Activated T-helper 17 cell treated with anti-CD3 and anti-CD28 coated beads, Interleukin-2, amount 50 U/mL, for 72 hours (primary cell): ENCODE measurements at places on chromosomes 5 and 9. TPM values are rescaled to one million over a fixed set of nuclear protein-coding genes. Genes with fewer than 3 reads are reported as not detected.

DND1 gene
- total RNA-seq: 3.0 TPM

UQCRQ gene
- total RNA-seq: 219 TPM

RGS7BP gene
- total RNA-seq: not detected

- ATAC-seq: no peak
Observed at GRCh38 chr5:82847562-82847961, 229.6 kb downstream of the TMEM167A start.

TMEM167A gene
- 83.7 TPM for total RNA-seq

FOXD4L5 gene
- 0.13 TPM for total RNA-seq

HMGCR gene
- total RNA-seq: 49.4 TPM

DNA sequence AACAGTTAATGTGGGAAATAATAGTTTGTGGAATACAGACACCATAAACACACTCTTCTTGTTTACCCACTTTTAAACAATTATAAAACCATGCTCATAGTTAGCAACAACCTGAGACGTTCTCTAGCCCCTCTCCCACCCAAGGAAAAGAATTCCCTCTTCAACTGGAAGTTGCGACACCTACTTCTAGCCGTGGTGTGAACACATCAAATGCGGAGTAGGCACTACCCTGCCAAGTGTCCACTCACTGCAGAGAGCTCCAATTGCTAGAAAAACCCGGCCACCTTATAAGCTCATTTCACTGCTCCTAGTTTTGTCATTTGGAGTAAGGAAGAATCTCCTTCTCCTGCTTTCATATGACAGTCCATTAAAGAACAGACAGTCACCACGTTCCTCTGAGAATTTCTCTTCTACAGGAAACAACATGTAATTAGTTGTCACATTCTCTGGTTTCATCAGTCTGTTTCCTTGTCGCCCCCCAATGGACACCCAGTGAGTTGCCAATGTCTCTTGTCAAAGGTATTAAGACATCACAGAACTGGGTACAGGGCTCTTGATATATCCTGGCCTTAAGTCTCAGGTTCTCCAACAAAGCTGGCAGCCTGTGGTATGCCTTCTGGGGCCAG lies 47.3 kb downstream of the PRLR start:
- ATAC-seq: peak; percentile 18

GRCh38 chr5:51060953-51061352 lies 322.3 kb upstream of the ISL1 start:
- ATAC-seq: no peak

GRCh38 chr5:39523821-39524220 lies 99.0 kb upstream of the DAB2 start:
- no peak for ATAC-seq

DNA sequence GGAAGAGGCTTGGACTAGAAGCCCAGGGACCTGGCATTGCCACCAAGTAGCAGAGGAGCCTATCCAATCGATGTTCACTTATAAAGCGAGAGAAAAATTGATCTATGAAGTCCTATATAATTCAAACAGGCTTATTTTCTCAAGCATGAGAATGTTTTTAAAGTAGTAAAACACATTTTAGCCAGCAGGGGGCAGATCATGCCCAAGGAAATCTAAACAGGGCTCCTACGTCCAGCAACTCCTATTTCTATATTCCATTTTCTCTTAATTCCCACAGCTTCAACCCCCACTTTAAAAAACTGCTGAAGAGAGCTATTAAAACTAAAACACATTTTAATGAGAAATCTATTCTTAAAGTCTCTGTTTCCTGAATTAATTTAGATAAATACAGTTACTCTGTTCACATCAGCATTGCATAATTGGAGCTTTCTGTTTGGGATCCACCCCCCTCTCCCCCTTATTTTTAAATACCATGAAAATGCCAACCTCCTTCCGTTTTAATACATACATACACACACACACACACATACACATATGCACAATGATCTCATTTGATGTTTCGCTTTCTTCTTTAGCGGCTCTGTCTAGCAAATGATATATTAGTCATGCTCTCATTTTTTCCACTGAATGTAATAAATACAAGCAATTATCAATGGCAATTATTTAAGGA lies 144.9 kb downstream of the MYO10 start:
- ATAC-seq: peak; percentile 38

MARVELD2 gene
- 0.37 TPM for total RNA-seq

DNA sequence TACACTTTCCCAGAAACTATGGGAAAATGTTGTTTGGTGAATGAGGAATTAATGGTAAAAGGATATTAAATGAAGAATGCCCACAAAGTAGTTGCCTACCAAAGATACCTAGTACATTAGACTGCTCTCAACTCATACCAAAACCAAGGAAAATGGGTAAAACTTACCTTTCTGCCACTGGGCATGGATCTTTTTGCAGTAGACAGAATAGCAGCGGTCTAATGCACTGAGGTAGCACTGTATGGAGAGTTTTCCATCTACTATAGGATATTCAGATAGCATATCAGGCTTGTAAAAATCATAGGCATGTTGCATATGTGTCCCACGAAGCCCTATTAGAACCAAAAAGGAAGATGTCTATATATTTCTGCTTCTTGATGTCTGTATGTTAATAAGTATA lies 16.4 kb downstream of the HMGCS1 start:
- ATAC-seq: no peak

CACFD1 gene
- 0.41 TPM for total RNA-seq

DNA sequence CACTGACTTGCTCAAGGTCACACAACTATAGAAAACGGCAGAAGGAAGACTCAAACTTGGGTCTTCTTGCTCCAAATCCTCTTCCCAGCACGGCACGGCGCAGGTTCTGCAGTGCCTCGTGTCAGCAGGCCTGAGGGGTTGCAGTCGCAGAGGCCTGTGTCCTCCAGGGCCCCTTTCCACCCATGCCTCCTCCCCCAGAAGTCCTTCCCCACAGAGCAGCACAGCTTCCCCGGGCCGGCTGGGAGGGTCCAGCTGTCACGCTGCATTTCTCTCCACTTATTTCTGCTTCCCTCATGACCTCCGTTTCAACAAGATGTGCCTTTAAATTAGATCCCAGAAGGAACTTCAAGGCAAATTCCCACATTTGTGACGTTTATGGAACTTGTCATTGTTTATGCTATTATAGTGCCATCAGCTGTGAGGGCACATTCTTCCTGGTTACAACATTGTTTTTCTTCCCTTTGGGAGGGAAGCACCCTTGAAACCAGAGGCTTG lies 148.4 kb downstream of the C5orf15 start:
- no peak for ATAC-seq

CD274 gene
- 35.2 TPM for total RNA-seq

ADAMTS6 gene
- 1.2 TPM for total RNA-seq

PCDHGA7 gene
- total RNA-seq: 0.06 TPM

GALT gene
- total RNA-seq: 66.7 TPM

KIF24 gene
- total RNA-seq: 4.9 TPM

- no peak for ATAC-seq
Observed at GRCh38 chr9:113298924-113299770, 4.0 kb downstream of the RNF183 start.

DNA sequence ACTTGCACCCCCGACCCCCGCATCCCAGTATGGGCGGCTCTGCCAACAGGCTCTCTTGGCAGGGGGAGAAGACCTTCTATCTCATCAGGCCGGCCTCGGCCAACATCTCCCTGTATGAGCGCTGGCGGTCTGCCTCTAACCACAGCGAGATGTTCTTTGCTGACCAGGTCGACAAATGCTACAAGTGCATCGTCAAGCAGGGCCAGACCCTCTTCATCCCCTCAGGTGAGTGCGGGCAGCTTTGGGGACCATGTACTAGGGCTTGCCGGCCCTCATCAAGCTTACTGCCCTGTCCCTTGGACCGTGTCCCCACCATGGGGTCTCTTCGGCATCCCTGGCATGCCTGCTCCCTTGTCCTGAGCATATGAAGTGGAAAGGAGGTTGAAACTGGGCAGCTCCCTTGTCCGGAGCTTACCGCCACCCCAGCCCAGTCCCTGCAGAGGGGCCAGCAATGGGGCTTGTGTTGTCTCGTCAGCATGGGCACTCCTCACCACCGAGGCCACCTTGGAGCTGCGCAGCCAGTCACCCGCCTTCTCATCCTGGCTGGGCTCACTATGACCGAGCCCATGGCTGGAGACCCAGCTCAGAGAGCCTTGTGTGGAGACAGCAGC lies 78.1 kb downstream of the PHF2 start:
- ATAC-seq: no peak

GRCh38 chr9:136095070-136096058 lies at the start of gene NACC2:
TSS of gene NACC2 (minus strand) at chr9:136095289. CDS start at chr9:136050521, 44,768 bp downstream.
- ATAC-seq: peak; percentile 59

DCP2 gene
- total RNA-seq: 66.6 TPM
